ENCODE measurements at places on chromosomes 1 and 21.

DNA sequence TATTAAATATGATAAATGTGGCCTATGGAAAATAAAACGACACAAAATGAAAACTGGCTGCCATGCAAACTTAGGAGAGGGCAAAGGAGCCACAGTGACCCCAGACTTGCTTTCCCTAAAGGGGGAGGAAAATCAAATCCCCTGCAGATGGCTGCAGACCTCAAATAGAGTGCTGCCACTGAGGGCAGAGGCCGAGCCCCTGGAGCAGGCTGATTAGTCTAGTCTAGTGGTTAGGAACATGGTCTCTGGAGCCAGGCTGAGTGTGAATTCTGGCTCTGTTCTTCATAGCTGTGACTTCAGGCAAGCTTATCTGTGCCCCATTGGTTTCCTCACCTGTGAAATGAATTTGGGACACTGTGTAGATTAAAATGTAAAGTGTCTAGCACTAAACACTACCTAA is 60.8 kb downstream of the ITPKB start:
- no peak for DNase-seq

GRCh38 chr1:221419513-221420095 is 322.3 kb downstream of the DUSP10 start:
- peak; percentile 65 for DNase-seq

DNA sequence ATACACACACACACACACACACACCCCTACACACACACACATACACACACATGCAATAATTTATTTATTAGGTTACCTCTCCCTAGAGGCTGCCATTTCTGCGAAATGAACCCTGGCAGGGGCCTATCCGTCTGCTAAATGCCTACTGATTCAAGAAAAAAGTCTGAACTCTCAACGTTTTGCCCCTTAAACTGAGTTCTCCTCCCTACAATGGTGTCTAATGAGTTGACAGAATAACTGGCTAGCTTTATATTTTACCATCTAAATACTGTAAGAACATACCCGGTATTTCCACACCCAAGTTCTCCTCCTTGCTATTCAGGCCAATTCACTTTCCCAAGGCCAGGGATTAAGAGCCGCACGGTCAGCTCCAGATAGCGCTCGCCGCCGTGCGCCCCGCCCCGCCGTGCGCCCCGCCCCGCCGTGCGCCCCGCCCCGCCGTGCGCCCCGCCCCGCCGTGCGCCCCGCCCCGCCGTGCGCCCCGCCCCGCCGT is 339 bp upstream of the RNPC3 start:
- peak; percentile 59 for DNase-seq

DNA sequence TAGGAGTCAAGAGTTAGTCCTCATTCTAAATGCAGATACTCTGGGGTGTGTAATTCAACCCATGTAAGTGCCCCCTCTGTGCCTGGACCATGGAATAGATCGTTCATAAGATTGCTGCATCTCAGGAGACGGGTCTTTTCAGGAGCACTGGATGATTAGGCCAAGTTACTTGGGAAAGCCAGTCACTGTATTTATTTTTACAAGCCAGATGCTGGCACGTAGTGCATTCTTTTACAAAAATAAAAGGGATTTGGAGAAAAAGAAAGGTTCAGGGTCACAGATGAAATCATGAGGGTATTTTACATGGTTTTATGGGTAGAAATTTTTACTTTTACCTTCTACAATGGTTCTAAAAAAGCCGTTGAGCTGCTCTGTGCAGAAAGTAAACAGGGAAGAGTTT is 102.6 kb upstream of the UBE2U start:
- no peak for DNase-seq

- DNase-seq, result peak; percentile 50
These were observed 3.8 kb downstream of the LCA5L start for GRCh38 chr21:39441502-39442475.

DNA sequence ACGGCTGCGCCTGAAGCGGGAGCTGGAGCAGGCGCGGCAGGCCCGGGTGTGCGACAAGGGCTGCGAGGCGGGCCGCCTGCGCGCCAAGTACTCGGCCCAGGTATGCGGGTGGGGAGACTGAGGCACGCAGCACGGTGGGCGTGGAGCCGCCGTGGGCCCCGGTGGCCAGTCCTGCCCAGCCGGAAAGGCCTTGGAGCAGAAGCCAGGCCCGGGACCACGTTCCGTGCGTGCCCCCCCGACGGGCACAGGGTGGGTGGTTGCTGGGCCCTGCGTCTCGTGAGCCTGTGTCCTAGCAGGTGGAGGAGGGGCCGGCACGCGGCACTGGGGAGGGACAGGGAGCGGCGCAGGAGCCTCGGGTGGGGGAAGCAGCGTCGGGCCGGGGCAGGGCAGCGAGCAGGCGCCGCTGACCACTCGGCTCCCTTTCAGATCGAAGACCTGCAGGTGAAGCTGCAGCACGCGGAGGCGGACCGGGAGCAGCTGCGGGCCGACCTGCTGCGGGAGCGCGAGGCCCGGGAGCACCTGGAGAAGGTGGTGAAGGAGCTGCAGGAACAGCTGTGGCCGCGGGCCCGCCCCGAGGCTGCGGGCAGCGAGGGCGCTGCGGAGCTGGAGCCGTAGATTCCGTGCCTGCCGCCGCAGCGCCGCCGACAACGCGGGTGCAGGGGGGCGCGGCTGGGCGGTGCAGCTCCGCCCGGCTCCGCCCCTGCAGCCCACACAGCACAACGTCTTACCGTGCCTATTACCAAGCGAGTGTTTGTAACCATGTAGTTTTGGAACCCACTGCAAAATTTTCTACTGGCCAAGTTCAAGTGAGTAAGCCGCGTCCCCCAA is 78.2 kb downstream of the SKI start:
- DNase-seq, result no peak

DNA sequence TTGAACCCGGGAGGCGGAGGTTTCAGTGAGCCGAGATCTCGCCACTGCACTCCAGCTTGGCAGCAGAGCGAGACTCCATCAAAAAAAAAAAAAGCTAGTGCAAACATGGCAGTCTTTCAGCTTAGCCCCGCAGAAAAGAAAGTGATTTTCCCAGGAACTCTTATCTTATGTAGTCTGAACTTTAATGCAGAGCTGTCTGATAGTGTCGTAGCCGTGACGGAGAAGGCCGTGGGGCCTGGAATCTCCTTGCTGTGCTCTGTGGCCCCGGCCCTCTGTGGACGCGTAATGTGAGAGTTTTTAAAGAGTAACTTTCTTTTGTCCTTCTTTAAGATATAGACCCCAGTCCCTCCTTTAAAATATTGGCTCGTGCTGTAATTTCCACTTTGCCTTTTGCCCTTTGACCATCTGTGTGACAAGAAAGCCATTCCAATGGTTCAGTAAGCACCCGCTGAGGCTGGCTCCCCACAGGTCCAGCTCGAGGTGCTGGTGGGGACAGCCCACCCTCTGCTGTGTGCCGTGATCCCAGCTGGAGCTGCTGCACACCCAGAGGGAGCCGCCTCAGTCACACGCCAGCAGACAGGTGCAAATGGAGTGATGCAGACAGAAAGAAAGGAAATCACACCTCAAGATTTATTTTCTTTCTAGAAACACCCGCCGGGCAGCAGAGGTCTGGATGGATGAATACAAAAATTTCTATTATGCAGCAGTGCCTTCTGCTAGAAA is 164.0 kb downstream of the PGBD5 start:
- no peak for DNase-seq

DNA sequence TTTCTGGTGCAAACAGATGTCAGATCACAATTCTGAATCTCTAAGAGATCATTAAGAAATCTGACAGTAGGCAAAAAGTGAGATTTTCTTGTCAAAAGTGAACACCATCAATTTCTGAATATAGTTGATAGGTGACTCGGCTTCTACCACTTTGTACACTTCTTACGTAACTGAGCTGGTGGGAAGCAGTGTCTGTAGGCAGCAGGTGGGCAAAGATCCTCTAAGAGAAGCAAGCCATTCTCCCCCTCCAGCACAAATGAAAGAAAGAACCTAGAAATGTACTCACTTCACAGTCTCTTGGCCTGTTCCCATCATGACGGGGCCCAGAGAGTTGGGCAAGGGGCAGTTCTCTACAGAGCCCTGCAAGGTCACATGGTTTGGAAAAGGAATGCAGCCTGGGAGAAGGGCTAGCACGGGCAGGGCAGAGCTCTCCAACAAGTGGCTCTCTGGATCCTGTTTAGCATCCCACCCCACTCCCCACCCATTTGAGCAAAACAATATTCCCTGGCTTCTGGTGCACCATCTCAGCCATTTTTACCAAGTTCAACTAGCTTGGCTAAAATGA is 412.6 kb downstream of the LTN1 start:
- no peak for DNase-seq

GRCh38 chr1:67787746-67788145 is 45.5 kb downstream of the GNG12 start:
- peak; percentile 50 for DNase-seq

DNA sequence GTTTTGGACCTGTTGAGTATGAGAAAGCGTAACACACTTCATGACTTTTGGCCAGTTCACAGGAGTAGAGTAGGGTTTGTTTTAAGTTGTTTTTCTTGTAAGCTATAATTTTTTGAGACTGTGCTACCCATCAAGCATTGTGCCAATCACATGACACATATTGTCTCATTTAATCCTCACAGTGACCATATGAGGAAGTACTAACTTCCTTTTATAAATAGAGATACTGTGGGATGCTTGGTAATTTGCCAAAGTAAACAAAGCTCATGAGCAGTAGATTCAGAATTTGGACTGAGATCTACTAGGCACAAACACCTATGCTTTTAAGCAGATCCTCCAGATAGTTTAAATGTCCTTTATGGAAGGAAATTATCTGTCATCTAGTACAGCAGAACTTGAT is 178.3 kb downstream of the CACNA1E start:
- no peak for DNase-seq

- DNase-seq, result no peak
These were observed 258.3 kb upstream of the NEGR1 start for GRCh38 chr1:72540674-72541073.

GRCh38 chr1:35259561-35259960 is 8.9 kb upstream of the ZMYM4 start:
- DNase-seq, result no peak

GRCh38 chr1:23282957-23283356 is 61.1 kb downstream of the HNRNPR start:
- DNase-seq, result peak; percentile 85

GRCh38 chr1:195941314-195941713 is 666.9 kb downstream of the KCNT2 start:
- no peak for DNase-seq

GRCh38 chr1:77582905-77583304 is 99.6 kb downstream of the ZZZ3 start:
- no peak for DNase-seq

DNA sequence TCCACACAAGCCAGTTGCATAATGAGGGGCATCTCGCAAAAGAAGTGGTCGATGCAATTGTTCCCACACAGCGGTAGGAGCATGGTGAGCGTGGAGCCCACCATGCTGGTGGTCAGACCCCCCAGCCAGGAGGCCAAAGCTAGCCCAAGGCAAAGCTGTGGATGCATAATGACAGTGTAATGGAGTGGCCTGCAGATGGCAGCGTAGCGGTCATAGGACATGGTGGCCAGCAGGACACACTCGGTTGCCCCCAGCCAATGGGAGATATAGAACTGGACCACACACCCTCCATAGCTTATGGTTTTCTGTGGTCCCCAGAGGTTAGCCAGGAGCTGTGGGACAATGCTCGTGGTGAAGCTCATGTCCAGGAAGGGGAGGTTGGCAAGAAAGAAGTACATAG is 4.3 kb downstream of the OR2C3 start:
- no peak for DNase-seq

DNA sequence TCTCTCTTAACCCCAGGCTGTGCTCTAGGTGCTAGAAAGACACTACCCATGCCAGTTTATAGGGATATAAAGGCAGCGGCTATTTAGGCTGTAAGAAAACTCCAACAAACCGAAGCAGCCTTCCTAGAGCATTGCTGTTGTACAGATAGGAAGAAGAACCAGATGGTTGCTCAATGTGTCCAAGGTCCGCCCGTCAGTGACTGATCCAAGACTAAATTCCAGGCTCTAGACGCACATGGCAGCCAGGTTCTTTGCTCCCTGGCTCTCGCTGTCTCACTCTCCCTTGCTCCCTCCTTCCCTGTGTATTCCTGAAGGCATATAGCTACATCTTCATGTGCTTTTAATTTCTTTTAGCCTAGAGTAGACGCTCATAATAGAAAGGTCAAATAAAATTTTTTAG is 303.4 kb downstream of the KIF26B start:
- DNase-seq, result peak; percentile 3

GRCh38 chr1:234656070-234656895 is 46.3 kb upstream of the IRF2BP2 start:
- DNase-seq, result no peak

DNA sequence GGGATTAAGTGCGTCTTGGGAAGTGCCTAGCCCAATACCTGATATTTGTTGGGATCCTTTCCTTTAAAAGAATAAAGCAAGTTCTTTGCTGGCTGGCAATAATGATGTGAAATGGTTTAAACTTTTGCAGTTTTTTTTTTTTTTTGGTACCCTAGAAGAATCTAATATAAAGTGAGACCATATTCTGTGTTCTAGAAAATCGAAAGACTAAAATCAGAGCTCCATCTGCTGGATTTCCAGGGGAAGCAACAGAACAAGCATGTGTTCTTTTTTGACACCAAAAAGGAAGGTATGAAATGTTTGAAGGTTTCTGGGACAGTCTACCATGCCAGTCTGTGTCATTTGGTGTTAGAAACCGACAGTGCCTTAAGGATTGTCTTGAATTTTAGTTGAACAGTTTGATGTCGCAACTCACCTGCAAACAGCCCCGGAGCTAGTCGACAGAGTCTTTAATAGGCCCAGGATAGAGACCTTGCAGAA is 6.4 kb downstream of the UTP11 start:
- peak; percentile 36 for DNase-seq

DNA sequence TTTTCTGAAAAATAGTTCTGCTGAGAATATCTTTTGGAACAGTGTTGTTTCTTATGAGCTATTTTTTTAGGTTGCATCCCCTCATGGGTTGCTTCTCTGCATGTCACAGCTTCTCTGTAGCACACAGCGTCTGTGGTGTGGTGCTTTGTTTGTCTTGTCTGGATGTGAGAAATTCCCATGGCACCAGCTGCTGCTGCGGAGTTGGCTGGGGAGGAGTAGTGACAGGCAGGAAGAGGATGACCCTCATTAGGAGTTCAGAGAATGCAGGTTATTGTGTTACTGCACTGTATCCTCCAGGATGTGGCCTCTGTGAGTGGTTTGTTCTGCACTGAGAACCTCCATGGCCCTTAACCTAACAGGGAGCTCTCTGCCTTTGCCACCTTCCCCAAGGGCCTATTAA is 64.8 kb downstream of the TSEN15 start:
- DNase-seq, result no peak

DNA sequence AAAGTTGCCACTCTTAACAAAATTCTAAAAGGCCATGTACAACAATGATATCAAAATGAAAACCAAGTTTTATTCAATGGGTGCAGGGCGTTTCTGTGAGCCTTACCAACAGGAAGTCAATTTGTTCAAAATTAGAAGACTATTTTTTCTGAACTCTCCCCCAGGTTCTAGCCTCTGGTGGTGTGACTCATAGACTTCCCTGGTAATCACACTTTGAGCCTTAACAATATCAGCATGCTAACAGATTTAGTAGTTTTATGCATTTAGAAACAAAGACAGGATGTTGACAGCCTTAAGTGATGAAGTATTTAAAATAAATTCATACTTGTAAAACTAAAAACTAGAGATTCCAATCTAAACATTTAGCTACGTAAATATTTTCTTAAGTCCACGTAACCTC is 88.4 kb downstream of the LRRC8C start:
- DNase-seq, result peak; percentile 73

- no peak for DNase-seq
These were observed 547.8 kb downstream of the NPHP4 start for GRCh38 chr1:5444396-5444795.

- no peak for DNase-seq
These were observed 31.0 kb upstream of the VWA5B1 start for GRCh38 chr1:20259646-20260045.

- no peak for DNase-seq
These were observed 36.6 kb downstream of the UBASH3A start for GRCh38 chr21:42440187-42440792.

Data from EL (cell line).